Activated CD4-positive, alpha-beta memory T cell treated with anti-CD3 and anti-CD28 coated beads, Interleukin-2, amount 10 ng/mL, durations not matched to agents 7 days and 5 days (primary cell): ENCODE measurements at places on chromosomes 5 and 9. TPM values are rescaled to one million over a fixed set of nuclear protein-coding genes. Genes with fewer than 3 reads are reported as not detected.

GRCh38 chr9:8651070-8651845 is 851.7 kb upstream of the DMAC1 start:
- H3K27me3 ChIP-seq, result no peaks in the 10 kb centered on the region
- no peak overlapping the region for H3K27ac ChIP-seq
- H3K4me3 ChIP-seq, result no peak overlapping the region
- H3K36me3 ChIP-seq, result no peaks in the 10 kb centered on the region
- DNase-seq, result no peak
- H3K4me1 ChIP-seq, result no peaks in the 10 kb centered on the region

- H3K27ac ChIP-seq, result no peak overlapping the region
- no peak overlapping the region for H3K4me3 ChIP-seq
- no peak for DNase-seq
- no peaks in the 10 kb centered on the region for H3K4me1 ChIP-seq
These were observed 252.5 kb downstream of the TRPM3 start for GRCh38 chr9:70868661-70869652.

DNA sequence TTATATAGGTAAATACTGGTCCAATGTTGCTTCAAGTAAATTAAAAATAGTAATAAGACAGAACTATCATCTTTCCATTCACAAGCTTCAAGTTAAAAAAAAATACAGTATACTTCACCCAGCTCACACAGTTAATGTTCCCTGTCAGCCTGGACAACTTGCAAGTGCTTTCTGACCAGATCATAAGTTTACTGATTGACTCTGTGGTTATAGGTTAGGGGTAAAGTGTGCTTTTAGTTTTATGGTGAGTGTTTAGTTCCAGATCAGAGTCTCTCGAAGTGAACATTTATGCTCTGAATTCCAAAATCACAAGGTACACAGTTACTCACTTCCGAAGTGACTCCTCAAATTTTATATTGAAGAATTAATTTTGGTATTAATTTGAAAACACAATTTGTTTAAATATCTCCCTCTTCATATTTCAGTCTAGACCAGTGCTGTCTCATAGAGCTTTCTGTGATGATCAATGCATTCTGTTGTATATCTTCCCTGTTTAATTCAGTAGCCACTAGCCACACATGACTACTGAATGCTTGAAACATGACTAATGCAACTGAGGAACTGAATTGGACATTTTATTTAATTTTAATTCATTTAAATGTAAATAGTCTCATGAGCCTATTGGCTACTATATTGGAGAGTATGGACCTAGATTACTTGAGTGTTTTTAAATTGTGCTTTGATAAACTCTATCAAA is 90.7 kb downstream of the MEF2C start:
- no peak overlapping the region for H3K27ac ChIP-seq
- no peak overlapping the region for H3K4me3 ChIP-seq
- H3K27me3 ChIP-seq, result peaks cover 2% of the 10 kb centered on the region
- DNase-seq, result no peak

GRCh38 chr9:503326-503725 is 288.7 kb downstream of the DOCK8 start:
- H3K36me3 ChIP-seq, result peaks cover 6% of the 10 kb centered on the region
- no peak for DNase-seq
- H3K27me3 ChIP-seq, result peaks cover 10% of the 10 kb centered on the region
- peak overlapping the region; percentile 80 for H3K27ac ChIP-seq

GRCh38 chr9:11457825-11458790 is 845.3 kb upstream of the PTPRD start:
- no peak for DNase-seq
- no peaks in the 10 kb centered on the region for H3K36me3 ChIP-seq
- no peak overlapping the region for H3K4me3 ChIP-seq
- no peaks in the 10 kb centered on the region for H3K4me1 ChIP-seq

GRCh38 chr5:160009591-160009989 is 651 bp downstream of the TTC1 start:
- DNase-seq, result no peak
- H3K4me3 ChIP-seq, result peak overlapping the region; percentile 89
- H3K27ac ChIP-seq, result peak overlapping the region; percentile 95

DNA sequence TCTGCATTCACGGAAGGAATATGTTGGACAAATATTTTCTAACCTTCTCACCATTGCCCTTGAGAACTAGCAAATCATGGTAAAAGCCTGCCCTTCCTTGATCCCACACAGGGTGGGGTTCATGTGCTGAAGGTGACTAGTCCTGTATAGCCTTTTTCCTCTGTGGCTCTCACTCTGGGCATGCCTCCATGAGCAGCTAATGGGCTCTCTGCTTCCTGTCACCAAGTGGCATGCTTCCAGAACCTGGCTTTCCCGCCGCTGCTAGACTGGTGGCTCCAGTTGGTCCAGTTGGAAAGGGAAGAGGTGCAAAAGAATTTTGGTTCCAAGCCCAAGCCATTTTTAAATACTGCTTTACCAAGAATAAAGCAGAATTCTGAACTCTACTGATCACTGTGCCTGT is 35.5 kb downstream of the FBXO10 start:
- H3K4me1 ChIP-seq, result no peaks in the 10 kb centered on the region
- no peak for DNase-seq
- H3K4me3 ChIP-seq, result no peak overlapping the region
- peaks cover 9% of the 10 kb centered on the region for H3K36me3 ChIP-seq
- H3K27ac ChIP-seq, result no peak overlapping the region

Gene ADCY2
- total RNA-seq, result not detected
